Esophagus squamous epithelium (tissue), 5 donors: ENCODE measurements at places on chromosomes 11 and 22. TPM values are rescaled to one million over a fixed set of nuclear protein-coding genes. Genes with fewer than 3 reads are reported as not detected.

- no peak for DNase-seq
Observed at GRCh38 chr11:68673306-68673945, 10.9 kb upstream of the GAL start.

- no peak for DNase-seq
Observed at GRCh38 chr11:64844330-64845128, at the start of gene CDC42BPG. CDC42BPG (minus strand) TSS chr11:64844653; CDS start chr11:64844569, 84 bp downstream.

GRCh38 chr11:12192794-12193514, 82.6 kb downstream of the MICAL2 start:
- DNase-seq, result no peak

GRCh38 chr11:102138670-102139069, 28.4 kb downstream of the YAP1 start:
- no peak for DNase-seq

DNA sequence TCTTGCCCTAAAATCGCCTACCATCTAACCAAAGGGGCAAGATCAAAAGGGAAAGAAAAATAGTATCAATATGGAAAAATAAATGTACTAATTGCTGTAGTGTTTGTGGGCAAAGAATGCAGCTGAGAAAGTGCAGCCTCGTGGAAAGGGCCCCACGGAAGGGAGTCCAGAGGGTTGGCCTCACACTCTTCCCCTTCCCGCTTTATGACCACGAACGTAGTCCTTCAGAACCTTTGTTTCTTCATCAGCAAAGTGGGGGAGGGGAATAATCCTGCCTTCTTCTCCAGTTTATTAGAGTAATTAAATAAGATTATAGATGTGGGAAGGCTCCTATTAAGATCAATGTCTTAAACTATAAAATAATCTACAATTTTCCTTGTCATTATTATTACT, 41.0 kb downstream of the FLI1 start:
- DNase-seq, result no peak

The ARSA gene
- 47.0 TPM for total RNA-seq

The SCGB1A1 gene
- total RNA-seq, result 6.6 TPM

The OR2D2 gene
- not detected for total RNA-seq
